RKO (cell line): ENCODE measurements at places on chromosomes 1 and 21.
A peak's percentile ranks its signal among the peaks of the same experiment; 100 is the strongest.

- no peak for DNase-seq
Measured at GRCh38 chr21:35324372-35325220, 275.5 kb upstream of the RUNX1 start.

- DNase-seq, result no peak
Measured at GRCh38 chr21:42375506-42375905, 9.2 kb upstream of the TFF1 start.

DNA sequence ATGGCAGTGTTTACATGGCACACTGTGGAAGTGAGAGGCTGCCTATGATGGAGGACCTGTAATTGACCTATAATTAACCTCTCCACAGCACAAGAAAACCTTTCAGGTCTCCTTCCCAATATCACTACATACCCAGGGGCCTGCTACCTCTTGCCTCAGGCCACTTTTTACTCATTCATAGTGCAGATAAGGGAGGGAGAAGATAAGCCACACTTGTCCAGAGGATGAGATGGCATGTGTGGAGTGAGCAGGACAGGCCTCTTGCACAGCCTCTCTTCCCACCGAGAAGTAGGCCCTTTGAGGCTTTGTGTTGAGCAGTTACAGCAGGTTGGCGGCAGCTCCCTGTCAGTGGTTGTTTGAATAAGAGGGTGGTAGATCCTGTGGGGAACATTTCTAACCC is 31.1 kb upstream of the IKBKE start:
- DNase-seq, result no peak

GRCh38 chr1:54716299-54717047 is 812 bp downstream of the TTC4 start:
- DNase-seq, result peak; percentile 95

- DNase-seq, result no peak
Measured at GRCh38 chr1:11841245-11842153, 6.1 kb downstream of the NPPA start.

GRCh38 chr1:89889323-89889615 is 68.4 kb downstream of the LRRC8D start:
- DNase-seq, result no peak

- peak; percentile 89 for DNase-seq
Measured at GRCh38 chr1:108719656-108720435, 7.1 kb downstream of the FNDC7 start.

DNA sequence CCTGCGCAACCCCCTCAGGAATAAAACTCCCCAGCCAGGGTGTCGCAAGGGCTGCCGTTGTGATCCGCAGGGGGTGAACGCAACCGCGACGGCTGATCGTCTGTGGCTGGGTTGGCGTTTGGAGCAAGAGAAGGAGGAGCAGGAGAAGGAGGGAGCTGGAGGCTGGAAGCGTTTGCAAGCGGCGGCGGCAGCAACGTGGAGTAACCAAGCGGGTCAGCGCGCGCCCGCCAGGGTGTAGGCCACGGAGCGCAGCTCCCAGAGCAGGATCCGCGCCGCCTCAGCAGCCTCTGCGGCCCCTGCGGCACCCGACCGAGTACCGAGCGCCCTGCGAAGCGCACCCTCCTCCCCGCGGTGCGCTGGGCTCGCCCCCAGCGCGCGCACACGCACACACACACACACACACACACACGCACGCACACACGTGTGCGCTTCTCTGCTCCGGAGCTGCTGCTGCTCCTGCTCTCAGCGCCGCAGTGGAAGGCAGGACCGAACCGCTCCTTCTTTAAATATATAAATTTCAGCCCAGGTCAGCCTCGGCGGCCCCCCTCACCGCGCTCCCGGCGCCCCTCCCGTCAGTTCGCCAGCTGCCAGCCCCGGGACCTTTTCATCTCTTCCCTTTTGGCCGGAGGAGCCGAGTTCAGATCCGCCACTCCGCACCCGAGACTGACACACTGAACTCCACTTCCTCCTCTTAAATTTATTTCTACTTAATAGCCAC is 696 bp downstream of the TGFB2 start:
- no peak for DNase-seq

DNA sequence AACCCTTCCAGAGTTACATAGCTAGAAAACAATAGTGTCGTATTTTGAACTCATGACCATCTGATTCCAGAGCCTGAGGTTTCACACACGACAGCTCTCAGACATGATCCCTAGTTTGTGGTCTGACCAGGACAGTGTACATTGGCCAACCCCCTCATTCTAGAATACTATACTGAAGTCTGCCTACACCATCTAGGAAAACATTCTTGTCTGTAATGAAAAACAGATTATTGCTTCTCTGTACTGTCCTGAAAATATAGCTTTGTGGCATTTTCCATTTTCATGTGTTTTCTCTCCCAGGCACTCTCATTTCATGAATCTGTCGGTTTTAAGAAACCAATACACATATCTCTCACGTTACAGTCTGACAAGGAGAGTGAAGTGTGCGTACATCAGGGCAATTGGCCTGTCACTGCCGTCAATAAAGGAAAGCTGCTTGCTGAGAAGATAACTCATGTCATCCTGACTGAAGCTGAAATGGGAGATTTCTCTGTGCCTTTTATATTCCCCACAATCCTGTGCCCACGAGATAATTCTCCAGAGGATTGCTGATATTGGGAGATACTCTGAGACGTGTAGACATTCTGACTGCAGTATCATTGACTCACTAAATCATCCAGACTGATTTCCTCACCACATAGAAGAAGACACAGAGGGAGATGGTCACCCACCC is 585.6 kb downstream of the PLPP3 start:
- no peak for DNase-seq

DNA sequence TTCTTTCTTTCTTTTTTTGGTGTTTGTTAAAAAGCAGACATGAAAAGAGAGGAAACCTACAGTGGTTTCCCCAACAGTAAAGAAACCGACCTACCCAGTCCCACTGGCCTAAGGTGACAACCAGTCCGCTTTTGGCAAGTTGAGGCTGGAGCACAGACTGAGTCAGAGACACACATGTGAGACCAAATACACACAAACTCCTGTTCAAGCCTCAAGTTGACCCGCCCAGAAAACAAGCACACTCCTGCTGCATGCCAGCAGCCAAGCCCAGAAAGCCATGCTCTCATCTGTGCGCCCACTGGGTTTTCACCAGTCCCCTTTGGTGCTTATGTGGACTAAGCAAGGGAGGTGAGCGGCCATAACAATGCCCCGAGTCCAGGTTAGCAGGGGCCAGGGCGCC is 64.6 kb upstream of the GPR153 start:
- DNase-seq, result no peak

- no peak for DNase-seq
Measured at GRCh38 chr1:36287595-36287994, 18.6 kb upstream of the SH3D21 start.

DNA sequence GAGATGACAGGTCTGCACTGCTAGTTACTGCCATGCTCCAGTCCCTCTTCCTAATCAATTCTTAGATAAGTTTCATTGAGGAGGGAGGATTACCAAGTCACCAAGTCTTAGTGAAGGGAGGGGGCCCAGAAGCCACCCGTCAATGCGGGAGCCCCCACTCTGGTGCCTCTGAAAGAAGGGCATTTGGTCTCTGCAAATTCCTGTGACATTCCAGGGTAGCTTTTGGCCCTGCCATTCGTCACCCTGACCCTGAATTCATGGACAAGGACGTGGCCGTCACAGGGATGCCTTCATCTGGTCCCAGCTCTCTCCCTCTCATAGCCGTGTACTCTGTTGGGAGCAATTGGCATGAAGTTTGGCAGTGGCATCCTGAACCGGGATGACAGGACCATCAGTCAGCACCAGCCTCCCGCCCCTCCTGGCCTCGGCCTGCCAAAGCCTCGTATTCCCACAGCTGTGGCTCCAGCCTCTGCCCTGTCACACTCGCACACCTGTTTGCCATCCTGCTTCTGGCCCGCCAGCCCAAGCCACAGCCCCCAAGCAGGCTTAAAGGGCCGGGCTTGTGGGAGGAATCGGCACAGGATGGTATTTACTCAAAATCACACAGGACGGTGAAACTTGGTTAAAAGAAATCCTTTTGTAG is 150.7 kb downstream of the CLIC6 start:
- DNase-seq, result no peak

DNA sequence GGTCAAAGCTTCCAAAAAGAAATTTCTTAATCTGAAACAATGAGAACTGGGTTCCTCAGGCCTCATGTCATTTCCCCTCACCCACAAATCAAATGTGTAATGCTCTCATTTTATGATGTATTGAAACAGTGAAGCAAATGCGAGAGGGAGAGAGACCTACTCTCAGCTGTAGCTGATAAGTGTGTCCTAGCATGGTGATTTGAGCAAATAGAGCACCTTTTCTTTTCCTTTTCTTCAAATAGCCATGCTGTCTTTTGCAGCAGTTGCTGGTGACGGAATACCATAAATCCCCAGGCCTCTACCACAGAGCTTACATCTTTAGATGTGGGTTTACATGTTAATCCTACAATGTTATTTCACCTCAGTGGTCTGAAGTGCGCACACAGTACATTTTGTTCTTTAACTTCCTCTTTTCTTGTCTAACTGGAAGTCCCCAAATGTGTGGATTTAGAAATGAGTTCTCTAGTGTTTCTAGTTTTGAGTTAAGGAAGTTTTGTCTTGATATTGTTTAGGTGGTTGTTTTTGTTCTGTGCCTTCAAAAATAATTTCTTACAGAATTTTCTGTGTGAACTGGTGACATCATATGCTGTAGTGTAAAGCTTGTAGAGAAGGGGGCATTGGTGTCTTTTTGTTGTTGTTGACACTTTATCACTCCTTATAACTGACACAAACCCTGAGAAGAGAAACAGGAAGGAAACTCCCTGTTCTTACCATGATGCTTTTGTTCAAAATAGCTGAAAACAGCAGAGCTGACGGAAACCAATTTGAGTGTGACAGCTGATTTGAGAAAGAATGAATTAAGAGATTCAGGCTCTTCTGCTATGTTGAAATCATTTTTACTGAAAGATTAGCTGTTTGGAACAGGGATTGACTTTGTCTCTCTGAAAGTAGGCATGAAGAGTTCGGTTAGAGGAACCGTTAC is 12.2 kb downstream of the SMAP2 start:
- DNase-seq, result no peak

DNA sequence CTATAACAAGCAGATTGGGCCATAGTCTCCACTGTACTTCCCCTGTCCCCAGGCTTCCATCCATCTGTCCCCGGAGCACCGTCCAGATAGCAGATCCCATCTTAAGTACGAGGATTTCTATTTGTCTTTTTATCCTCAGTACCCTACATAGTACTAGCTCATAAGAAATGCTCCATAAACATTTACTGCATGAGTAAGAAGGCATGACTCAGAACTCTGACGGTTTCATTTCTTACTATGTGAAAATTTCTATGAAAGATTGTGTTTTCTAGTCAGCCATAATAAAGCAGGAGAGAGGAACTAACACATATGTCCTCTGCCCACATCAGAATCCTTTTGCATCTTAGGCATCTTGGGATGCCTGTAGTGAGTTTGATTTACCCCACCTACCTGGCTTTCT is 49.5 kb downstream of the CHD1L start:
- peak; percentile 79 for DNase-seq

DNA sequence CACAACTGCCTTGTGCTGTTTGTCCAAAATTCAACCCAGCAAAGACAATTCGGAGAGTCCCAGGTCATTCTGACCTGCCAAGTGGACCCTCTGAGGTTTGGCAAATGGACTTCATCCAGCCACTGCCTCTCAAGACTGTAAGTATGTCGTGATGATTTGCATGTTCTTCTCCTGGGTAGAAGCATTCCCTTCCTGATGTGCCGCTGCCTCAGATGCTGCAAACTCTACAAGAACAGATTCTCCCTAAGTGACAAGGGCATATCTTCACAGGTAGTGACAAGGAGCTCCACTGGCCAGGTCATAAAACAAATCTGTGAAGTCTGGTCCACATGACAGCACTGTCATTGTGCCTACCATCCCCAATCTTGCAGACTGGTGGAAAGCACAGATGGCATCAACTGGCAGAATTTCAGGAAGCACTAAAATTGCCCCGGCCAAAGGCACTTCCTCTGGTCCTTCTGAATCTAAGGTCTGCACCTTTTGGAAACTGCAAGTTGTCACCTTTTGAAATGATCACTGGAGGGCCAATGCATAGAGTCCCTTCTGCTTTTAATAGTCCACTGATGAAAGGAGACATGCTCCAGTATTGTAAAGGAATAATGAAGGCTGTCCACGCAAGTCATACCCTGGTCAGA is 27.4 kb downstream of the POFUT2 start:
- no peak for DNase-seq

- no peak for DNase-seq
Measured at GRCh38 chr1:157288006-157288405, 149.8 kb upstream of the ETV3 start.

- no peak for DNase-seq
Measured at GRCh38 chr1:175409938-175410337, 217.4 kb upstream of the KIAA0040 start.

DNA sequence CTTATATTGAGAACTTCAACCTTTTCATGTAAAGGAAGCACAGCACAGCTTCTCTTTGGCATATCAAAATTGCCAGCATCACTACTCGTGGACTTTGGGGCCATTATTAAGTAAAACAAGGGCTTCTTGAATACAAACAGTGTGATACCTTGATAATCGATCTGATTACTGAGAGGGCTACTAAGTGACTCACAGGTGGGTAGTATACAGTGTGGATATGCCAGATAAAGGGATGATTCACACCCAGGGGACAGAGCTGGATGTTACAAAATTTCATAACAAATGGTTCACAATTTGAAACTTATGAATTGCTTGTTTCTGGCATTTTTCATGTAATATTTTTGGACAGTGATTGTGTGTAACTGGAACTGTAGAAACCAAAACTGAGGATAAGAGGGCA is 15.4 kb downstream of the HDAC1 start:
- DNase-seq, result no peak
